ENCODE measurements at places on chromosomes 2 and 18.

GRCh38 chr18:6374935-6375529 is 39.7 kb downstream of the L3MBTL4 start:
- no peak for DNase-seq

- DNase-seq, result no peak
Observed at GRCh38 chr2:207200136-207200535, 34.4 kb upstream of the KLF7 start.

- DNase-seq, result no peak
Observed at GRCh38 chr2:134739236-134739878, 20.6 kb upstream of the TMEM163 start.

DNA sequence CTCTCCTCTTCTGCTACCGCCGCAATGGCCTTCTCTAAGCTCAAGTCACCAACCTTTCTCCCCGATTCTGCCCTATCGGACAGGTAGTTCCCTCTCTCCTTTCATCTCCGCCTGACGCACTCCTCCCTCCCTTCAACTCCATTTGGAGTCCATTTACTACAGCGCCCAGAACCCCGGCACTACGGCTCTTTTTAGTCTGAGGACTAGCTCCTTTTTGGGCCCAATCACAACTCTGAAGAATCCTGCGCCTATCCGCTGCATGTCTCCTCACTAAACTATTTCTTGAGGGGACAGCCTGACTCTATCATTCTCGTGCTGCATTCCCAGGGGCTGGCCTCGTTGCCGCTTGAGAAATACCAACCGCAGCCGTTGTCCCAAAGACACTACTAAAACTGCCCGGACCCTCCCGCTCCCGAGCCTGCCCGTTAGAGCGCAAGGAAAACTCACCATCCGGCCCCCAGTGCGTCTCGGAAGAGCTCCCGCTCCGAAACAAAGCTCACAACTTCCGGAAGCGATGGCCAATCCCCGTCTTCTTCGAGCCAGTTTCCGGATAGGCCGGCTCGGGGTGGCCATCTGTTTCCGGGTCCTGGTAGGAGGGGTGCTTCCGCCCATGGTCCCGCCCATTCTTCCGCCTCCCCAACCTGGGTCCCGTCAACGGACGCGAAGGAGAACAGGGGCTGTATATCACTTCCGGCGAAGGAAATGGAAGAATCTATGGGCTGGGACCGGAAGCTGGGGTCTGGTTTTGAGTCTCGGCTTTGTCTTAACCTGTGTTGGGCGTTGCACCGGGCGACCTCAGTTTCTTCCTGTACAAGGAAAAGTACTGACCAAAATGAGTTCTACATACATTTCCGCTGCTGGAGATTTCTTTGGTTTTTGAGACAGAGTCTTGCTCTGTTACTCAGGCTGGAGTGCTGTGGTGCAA is at the start of gene TPRKB:
TPRKB (minus strand) TSS at position 491 of the 925 bp plus-strand sequence. CDS start 2,776 bp downstream, outside the sequence.
- DNase-seq, result peak; percentile 99

- no peak for DNase-seq
Observed at GRCh38 chr18:55387139-55387984, 200.6 kb downstream of the TCF4 start.

DNA sequence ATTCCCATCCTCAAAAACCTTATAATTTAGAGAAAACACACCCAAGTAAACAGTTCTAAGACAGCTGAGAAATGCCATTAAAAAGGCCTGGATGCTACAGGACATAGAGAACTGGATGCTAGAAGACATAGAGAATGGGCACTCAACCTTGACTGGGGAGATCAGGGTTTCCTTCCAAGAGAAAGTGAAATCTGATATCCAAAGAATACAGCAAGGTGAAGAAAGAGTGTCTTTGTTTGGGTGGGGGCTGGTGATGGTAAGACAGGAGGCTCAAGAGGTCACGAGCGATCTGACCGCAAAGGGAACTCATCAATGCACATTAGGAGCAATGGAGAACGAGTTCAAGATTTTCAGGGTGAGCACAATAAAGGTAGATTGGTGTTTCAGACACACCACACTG is 31.6 kb downstream of the EPB41L3 start:
- DNase-seq, result no peak

GRCh38 chr2:239930378-239930777 is 94.8 kb downstream of the NDUFA10 start:
- DNase-seq, result no peak

- no peak for DNase-seq
Observed at GRCh38 chr2:9092383-9093282, 89.1 kb upstream of the MBOAT2 start.

DNA sequence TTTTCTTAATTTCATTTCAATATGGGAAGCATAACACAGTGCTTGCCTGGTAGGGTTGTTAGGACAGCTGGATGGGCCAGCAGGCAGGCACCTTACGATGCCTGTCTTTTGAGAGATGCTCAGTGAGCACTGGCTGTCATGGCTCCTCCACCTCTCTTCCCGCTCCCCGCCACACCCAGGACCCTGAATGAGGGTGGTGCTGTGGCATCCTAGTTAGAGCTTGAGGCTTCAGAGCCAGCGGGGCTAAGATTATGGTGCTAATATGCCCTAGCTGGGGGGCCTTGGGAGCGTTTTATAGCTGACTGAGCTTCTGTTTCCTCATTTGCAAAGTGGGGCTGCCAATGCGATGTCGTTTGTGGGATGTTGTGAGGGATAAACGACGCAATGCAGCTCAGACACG is 37.7 kb downstream of the ASB1 start:
- DNase-seq, result no peak

DNA sequence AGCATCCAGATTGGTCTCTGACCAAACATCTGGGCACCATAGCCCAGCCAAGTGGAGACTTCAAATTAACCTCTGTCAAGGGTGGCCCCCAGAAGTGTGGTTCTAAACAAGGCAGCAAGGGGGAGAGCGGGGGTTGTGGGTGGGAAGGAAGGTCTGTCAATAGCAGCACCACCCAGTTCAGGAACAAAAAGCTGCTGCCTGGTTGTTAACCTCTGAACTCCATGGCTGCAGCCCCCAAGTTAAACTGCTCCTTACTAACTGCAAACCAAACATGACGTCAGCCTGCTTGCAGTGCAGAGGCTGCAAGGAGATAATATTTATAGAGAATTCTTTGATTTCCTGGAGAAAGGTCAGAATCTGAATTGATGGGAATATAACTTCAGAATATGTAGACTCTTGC is 76.5 kb downstream of the ARL4C start:
- DNase-seq, result no peak

DNA sequence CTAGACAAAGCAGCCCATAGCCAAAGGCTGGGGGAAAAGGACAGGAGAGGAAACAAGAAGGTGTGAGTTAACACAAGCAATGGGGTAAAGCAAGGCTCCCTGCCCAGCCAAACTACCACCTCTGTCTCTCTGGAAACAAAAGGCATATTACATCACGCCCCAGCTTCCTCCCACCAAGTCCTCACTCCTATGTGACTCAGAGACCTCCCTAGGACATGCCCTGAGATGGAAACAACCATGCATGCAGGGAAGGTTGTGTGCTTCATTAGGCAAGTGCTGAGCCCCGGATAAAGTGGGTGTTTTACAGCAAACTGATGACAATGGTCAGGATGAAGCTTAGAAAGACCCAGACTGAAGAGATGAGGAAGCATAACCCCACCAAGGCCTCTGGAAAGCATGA is 9.0 kb upstream of the ATRAID start:
- peak; percentile 54 for DNase-seq

DNA sequence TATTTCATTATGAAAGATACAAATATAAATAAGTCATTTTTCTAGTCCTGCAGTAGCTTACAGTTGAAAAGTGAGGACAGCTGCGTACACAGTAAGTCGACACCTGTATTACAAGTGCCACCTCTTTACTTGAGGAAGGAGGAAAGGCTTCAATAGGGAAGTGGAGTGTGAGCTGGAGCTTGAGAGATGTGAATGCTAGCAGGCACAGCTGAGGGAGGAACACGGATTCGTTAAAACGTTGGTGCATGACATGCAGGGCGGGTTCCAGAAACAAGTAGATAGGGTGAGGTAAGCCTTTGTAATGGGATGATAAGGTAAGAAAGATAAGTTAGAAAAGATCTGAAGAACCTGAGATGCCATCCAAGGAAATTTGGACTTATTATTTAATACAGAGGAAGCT is 98.1 kb upstream of the CSRNP3 start:
- DNase-seq, result no peak

DNA sequence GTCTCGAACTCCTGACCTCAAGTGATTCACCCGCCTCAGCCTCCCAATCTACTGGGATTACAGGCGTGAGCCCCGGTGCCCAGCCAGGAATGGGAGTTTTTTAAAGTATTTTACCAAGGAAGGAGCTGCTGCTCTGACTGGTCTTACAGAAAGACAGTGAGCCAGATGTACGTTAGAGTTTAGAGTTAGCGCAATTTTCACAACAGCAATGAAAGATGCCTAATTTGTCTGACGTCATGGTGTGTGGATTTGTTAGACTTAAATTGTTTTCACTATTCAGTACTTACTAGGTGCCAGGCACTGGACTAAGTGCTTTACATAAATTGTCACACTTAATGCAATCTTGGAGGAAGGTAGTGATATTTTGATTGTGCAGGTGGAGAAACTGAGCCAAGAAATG is 12.4 kb upstream of the RPL37A start:
- DNase-seq, result no peak

DNA sequence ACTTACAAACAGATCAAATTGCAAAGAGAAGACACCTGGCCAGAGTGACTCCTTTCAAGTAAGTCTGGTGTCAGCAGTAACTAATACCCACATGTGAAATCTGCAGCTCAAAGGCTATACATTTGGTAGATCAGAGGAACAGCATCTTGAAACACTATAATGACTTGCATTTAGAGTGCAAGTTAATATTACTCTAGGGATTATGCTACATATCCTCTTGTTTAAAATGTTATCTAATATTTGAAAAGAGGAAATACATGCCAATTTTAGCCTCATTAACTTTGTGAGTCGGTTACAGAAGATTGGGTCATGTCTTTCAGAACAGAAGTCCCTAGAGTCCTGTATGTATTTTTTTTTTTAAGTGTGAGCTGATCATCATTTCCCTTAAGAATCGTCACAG is 15.2 kb downstream of the LANCL1 start:
- peak; percentile 85 for DNase-seq

DNA sequence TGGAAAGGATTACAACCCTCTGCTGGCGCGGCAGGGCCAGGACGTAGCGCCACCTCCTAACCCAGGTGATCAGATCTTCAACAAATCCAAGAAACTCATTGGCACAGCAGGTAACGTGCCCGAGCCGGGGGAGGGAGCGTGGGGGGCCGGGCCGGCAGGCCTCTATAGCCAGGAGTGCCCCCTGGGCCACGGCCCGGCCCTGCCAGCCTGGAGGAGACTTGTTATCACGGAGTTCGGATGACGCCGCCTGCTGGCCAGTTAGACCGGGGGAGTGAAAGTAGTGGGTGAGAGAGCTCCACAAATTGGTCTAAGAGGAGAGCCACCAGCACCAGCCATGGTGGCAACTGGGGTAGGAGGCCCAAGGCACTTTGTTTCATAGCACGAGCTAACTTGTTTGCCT is 8.6 kb upstream of the TMEM214 start:
- no peak for DNase-seq

- peak; percentile 39 for DNase-seq
Observed at GRCh38 chr2:18752667-18753422, 163.5 kb upstream of the NT5C1B start.

GRCh38 chr18:78246050-78246449 is 733.6 kb upstream of the SALL3 start:
- no peak for DNase-seq

GRCh38 chr2:120720231-120720630 is 15.4 kb upstream of the GLI2 start:
- no peak for DNase-seq

GRCh38 chr18:21593540-21594257 is 6.8 kb downstream of the ESCO1 start:
- DNase-seq, result peak; percentile 18

DNA sequence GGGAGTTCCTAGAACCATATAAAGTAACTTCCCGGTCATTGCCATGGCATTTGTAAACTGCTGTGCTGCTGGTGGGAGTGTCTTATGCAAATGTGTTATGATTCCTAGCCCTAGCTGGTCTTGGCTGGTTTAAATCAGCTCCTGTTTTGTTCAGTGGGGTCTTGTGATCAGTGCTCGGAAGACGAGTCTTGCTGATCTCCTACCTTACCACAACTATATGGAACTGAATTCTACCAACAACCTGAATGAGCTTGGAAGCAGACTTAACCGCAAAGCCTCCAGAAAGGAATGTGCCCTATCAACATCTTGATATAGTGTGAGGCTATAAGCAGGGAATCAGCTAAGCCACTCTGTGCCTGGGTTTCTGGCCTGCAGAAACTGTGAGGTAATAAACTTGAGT is 33.5 kb downstream of the POLE4 start:
- no peak for DNase-seq

GRCh38 chr2:119174993-119175347 is 16.4 kb upstream of the C1QL2 start:
- DNase-seq, result no peak

GRCh38 chr2:212021947-212022346 is 516.7 kb downstream of the ERBB4 start:
- DNase-seq, result no peak

Data from A673 (cell line).